NCI-H2227 treated with DMSO at 0.1 percent for 48 hours (cell line): ENCODE measurements at places on chromosomes 7 and 10.

DNA sequence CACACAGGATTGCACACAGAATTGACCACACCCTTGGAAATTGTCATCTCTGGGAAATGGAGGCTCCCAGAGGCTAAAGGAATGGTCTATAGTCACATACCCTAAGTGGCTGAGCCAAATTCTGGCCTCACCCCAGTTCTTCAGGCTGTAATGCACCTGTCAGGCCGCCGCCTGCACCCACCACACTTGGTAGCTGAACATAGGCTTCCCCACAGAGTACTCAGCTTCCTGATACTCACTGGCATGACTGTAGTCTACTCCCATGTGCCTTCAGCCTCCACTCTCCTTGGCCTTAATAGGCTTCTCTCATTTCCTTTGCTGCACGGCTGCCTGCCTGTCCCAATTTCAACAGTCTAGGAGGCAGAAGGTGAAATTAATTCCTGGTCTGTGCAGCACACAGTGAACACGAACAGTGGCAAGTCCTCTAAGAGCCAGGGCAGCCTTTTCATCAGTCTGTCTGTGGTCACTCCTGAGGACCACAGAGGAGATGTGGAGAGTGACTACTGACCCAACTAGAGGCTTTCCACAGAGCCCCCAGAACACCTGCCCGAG is 42.5 kb downstream of the NUDCD3 start:
- DNase-seq, result no peak

- DNase-seq, result no peak
Observed at GRCh38 chr7:31465285-31465684, 48.6 kb upstream of the ITPRID1 start.

DNA sequence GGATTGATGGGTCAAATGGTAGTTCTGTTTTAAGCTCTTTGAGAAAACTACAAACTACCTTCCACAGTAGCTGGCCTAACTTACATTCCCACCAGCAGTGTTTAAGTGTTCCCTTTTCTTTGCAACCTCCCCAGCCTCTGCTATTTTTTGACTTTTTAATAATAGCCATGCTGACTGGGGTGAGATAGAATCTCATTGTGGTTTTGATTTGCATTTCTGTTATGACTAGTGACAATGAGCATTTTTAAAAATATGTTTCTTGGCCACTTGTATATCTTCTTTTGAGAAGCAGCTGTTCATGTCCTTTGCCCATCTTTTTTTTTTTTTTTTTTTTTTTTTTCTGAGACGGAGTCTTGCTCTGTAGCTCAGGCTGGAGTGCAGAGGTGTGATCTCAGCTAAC is 155.2 kb upstream of the BMPER start:
- DNase-seq, result no peak

GRCh38 chr10:7513936-7514335 is 103.1 kb upstream of the SFMBT2 start:
- no peak for DNase-seq

DNA sequence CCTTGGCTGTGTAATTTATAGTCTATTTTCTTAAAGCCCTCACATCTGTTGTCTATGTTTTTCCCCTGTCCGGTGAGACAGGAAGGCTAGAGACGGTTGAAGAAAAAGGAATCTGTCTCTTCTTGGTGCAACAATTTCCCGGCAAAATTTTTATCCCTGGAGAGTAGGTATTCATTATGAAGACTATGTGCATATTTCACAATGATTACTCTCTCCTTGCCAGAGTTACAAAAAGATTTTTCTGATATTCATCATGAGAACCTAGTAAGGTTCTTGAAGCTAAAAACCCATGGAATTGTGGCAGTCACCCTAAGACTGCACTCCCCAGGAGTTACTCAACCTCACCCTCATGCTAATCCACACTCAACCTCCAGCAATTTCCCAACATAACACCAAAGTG is 55.0 kb upstream of the GHITM start:
- no peak for DNase-seq

GRCh38 chr10:127690176-127690835 is 46.7 kb upstream of the FOXI2 start:
- no peak for DNase-seq

- DNase-seq, result no peak
Observed at GRCh38 chr10:86343761-86344160, 22.8 kb downstream of the GRID1 start.

GRCh38 chr7:7857143-7857583 is 111.4 kb upstream of the GLCCI1 start:
- no peak for DNase-seq

GRCh38 chr7:105792488-105793370 is 83.7 kb downstream of the ATXN7L1 start:
- DNase-seq, result no peak

DNA sequence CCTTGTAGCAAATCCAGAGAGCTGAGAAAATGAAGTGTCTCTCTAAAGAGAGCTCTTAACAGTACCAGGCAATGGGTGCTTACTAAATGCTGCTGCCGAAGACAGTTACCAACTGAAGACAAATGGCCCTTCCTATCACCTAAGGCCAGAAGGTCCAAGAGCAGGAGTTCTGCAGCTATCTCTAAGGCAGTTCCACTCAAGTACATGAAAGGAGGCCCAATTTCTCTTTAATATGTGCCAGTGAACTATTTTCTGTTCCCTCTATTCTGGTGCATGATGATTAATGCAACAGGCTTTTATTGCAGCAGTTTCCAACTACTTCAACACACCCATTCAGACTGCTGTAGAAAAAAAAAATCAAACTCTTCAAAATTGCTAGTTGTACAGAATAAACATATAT is 122.5 kb downstream of the SLC25A13 start:
- no peak for DNase-seq

DNA sequence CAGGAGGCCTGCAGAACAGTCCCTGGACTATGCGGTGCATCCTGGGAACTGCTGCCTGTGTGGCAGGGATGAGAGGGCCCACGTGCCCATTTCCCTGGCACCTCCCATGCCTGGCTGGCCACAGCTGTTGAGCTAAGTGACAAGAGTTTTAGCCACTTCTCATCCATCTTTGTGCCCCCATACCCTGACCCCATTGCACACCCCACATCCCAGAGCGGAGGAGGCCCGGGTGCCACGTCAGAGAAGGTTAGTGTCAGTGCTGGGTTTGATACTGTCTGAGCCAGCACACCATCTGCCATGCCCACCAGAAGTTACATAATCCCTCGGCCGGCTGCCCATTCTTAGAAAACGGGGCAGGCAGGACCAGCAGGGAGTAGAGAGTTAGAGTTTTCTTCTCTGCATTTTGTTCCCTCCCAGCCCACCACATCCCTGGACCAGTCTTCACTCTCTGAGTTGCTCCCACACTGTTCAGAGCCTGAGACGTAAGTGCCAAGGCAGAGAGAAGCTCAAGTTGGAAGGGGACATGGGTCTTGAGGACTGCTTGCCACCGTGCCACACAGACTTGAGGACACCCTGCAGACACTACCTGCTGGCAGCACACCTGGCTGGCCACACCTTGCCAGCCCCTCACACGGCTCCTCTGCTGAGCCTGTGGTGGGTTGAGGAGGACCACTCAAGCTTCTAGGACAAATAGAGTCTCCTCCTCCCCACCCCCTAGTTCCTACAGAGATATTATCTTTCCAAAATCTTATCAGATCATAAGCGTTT is 13.1 kb downstream of the UNC5B start:
- DNase-seq, result no peak

DNA sequence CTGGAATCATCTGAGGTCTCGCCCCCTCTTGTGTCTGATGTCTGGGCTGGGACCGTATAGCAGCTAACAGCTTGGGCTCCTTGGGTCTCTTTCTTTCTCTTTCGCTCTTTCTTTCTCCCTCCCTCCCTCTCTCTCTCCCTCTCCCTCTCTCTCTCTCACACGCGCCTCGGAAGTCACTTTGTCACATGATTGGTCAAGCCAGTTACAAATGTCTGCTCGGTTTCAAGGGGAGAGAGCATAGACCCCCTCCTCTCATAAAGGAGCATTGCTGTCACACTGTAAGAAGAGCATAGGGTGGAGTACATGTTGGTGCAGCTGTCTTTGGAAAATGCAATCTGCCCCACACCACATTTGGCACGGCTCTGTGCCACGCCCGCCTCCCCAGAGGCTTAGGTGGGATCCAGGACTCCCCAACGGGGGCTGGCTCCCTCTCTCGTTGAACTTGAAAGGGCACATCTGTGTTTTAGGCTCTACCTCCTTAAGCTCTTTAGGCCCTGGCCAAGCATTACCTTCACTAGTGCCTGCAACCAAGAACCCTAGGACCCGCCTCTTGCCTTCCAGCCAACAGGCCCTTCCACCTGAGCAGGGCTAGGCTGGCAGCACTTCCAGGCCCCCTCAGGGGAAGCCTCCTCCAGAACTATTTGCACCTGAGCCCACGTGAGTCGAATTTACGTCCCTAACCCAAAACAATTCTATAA is 61.9 kb upstream of the CACUL1 start:
- DNase-seq, result no peak

GRCh38 chr7:79610748-79611304 is 157.4 kb upstream of the MAGI2 start:
- DNase-seq, result no peak

DNA sequence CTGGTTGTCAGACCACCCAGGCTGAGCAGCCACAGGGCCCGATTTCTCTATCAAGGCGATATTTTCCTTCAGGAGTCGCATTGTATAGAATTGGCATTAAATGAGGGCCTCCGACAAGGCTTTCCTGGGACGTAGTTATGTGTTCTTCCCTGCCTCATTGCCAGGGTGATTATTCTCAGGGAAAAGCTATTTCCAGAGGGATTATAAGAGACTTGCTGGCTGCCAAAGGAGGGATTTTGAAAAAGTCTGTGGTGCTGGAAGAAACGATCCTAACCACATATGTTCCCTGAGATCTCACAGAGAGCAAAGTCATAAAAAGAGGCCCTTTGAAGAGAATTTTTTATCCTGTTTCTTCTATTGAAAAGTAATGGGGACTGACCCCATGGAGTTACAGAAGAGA is 27.7 kb upstream of the SDHAF3 start:
- peak; percentile 86 for DNase-seq
